NCI-H1092 (cell line): ENCODE measurements at places on chromosomes 7 and 10.
A peak's percentile ranks its signal among the peaks of the same experiment; 100 is the strongest.

DNA sequence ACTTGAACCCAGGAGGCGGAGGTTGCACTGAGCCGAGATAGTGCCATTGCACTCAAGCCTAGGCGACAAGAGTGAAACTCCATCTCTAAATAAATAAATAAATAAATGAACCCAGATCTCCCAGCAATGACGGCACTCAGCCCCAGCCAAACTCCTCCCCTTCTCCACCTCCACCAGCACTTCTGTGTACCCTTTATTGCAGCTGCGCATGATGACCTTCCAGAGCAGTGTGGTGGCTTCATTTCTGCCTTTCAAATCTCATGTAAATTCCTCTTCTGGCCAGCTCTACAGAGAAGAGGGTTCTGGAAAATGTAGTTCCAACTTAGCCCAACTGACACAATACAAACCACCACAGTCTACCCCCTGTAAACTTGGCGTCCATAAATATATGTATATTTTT is 108.5 kb downstream of the SLC37A3 start:
- DNase-seq = no peak

DNA sequence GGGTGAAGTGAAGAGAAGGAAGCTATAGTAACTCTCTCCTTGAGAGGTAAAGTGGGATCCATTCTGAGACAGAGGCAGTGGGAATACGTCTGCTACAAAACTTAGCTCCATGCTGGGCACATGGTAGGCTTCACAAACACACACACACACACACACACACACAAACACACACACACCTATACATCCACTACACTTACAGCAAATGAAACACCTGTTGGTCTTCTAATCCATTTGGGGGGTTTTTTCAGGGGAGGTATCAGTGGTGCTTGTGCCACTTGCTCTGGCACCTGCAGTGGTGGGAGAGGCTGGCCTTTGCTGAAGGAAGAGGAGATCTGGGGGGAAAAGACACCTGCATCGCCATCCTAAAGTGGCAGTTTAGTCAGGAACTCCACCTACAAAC is 14.5 kb downstream of the SEC31B start:
- no peak for DNase-seq

DNA sequence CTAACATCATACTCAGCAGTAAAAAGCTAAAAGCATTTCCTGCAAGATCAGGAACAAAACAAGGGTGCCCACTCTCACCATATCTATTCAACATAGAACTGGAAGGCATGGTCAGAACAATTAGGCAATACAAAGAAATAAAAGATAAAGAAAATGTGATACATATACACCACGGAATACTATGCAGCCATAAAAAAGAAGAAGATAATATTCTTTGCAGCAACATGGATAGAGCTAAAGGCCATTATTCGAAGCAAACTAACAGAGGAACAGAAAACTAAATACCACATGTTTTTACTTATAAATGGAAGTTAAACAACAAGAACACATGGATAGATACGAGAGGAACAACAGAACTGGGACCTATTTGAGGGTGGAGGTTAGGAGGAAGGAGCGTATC is 652.7 kb downstream of the GRID1 start:
- DNase-seq = no peak

DNA sequence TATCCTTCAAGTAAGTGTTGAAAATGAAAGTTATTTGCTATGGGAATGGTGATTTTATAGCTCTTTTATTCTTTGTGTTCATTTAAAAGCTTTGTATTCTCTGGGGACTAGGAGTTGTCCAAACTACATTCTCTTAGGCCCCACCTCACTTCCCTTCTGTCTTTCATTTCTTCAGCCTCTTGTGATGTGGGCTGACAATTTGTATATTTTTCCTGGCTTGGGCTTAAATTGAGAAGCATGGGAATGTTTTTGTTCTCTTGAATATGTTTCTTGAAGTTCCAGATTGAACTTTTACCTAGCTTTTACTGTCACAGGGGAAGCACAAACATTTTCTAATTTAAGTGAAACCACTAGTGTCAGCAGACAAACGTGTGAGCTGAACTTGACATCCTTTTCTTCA is 27.9 kb downstream of the BBS9 start:
- DNase-seq = no peak

- DNase-seq = peak; percentile 41
These were observed 64.6 kb downstream of the THNSL1 start for GRCh38 chr10:25080880-25081581.

DNA sequence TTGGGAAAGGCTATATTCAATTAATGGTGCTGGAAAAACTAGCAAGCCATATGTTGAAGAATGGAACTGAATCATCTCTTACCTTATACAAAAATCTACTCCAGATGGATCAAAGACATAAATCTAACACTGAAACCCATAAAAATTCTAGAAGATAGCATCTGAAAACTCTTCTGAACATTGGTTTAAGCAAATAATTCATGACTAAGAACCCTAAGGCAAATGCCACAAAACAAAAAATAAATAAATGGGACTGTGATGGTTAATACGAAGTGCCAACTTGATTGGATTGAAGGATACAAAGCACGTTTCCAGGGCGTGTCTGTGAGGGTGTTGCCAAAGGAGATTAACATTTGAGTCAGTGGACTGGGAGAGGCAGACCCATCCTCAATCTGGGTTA is 1130.0 kb downstream of the DNAJB9 start:
- no peak for DNase-seq

- DNase-seq = no peak
These were observed 314.8 kb upstream of the GRM3 start for GRCh38 chr7:86328801-86329433.

GRCh38 chr10:16195178-16195769 is 241.5 kb upstream of the PTER start:
- no peak for DNase-seq

DNA sequence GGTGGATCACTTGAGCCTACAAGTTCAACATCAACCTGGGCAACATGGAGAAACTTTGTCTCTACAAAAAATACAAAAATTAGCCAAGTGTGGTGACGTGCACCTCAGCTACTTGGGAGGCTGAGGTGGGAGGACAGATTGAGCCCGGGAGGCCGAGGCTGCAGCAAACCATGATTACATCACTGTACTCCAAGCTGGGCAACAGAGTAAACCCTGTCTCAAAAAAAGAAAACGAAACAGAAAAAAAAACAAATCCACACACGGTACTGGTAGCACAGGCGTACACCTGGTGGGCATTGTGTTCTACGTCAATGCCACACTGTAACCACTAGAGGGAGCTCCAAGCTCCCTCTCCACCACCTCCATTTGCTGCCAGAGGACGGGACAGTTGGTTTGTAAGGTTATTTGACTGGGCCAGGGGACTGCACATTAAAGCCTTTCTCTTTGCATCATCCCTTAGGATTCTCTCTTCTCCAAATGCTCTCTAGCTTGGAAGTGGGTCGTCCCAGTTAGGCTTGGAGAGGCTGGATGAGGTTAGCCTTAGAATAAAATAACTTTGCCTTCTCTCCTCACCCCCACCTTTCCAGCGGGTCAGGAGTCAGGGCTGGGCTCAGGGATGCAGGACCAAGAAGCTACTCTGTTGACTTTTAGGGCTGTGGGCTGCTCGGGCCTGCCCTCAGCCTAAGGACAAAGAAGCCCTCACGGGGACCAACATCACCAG is 130.8 kb downstream of the SORBS1 start:
- peak; percentile 25 for DNase-seq

DNA sequence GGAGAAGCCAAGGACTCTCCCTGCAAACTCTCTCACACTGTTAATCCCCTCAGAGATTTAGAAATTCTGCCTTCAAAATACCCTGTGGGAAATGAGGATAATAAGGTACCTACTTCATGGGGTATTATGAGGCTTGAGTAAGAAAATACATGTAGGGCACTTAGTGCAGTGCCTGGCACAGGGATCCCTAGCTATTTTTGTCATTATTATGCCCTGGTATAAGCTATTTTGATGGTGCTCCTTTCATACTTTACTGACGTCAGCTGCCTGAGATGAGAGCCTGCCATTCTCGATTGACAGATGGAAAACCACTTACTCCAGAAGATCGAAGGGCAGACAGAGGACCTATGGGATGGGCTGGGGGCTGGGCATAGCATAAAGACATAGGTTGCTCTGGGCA is 30.1 kb downstream of the MKX start:
- no peak for DNase-seq

DNA sequence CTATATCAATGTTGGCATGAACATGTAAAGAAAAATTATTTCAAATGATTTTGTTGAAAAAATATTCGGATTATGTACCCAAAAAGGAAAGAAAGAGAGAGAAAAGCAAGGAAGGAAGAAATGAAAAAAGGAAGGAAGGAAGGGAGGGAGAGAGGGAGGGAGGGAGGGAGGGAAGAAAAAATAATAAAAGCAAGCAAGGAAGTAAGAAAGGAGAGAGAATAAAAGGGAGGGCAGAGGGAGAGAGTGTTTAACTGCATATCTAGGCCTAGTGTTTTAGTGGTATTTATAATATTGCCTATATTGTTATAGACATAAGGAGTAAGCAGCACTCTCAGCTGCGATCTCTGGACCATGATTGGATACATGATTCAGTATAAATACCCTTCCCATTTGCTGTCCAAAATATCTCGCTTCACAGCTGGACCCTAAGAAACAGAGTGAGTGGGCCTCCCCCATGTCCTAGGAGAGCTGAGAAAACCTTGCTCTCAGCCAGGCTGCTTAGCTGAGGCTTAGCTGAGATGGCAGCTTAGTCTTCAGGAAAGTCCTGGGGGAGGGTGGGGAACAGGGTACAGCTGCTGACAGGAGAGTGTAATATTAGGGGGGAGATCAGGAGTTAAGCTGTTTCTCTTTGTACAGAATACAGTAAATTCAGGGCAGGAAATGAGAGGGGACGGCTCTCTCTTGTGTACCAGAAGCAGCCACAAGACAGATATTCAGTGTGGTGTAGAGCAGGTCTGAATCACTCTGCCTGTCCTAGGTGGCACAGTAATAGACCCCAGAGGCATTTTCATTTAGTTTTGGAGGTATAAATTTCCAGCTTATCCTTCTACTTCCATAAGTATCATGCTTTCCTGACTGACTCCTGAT is 66.8 kb upstream of the TARP start:
- DNase-seq = no peak

DNA sequence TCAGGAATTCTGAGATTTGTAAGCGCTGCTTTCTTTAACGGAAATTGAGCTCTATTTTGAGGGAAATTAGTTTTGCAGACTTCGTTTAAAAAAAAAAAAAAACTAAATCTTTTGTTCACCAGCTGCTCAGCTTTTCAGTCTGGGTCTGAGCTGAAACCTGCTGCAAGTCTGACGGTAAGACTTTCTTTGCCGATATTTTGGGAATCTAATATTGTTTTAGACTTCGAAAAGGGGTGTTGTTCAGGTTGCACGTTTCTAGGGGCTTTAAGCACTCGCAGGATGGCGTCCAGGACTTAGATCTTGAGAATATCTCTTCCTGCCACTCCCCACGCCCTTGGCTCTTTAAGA is 1.8 kb upstream of the MEOX2 start:
- no peak for DNase-seq

DNA sequence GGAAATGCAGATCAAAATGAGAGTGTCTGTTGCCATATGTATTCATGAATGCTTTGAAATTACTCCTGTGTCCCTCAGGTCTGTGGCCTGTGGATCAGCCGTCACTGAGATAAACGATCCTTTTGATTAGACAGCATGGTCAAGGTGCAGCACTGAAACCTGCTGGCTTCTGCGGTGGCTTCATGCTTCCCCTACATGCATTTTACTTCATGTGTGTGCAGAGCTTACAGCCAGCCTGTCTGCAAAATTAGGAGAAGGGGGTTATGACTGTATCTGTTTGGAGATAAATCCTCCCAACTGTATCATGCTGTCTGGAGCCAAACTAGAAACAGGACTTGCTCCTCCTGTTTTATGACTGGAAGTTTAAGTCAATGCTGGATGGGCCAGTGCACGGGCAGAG is 71.0 kb upstream of the PLPP4 start:
- no peak for DNase-seq

GRCh38 chr10:84826704-84827103 is 498.3 kb downstream of the CCSER2 start:
- DNase-seq = no peak

- no peak for DNase-seq
These were observed 91.4 kb upstream of the NAMPT start for GRCh38 chr7:106376026-106376799.

- DNase-seq = peak; percentile 55
These were observed 1.5 kb downstream of the PTPN12 start for GRCh38 chr7:77538281-77539212.

DNA sequence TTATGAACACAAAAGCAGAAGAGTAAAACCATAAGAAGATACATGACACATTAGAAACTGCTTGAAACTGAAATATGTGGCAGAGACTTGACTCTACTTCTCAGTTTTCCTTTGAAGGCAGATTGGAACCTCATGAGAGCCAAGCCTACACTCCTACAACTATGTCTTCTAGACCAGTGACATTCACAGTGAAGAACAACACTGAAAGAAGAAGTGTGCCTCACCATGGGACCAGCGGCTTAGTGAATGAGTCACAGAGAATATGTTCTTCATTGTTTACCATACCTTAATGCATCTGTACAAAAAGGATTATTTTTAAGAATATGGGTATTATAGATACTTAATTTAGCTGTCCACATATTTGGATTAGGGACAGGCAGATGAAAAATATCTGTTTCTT is 248.3 kb downstream of the CDC14C start:
- no peak for DNase-seq

- peak; percentile 5 for DNase-seq
These were observed 88.7 kb downstream of the UBE2H start for GRCh38 chr7:129864042-129864441.

DNA sequence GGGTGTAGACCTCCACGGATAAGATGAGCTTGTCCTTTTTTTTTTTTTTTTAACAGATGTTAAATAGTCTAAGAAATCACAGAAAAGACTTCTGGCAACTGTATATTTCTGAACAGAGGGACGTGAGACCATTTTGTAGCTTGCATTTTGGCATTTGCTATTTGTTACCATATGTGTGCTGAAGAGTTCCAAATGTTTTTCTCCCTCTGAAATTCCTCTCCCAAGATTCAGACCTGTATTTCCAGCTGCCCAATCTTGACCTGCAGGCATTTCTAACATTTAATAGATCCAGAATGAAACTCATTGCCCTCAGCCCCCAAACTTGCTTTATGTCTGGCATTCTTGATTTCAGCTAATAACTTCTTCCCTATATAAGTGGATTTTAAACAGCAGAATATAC is 223.1 kb upstream of the FZD1 start:
- no peak for DNase-seq

- no peak for DNase-seq
These were observed 50.5 kb downstream of the PODXL start for GRCh38 chr7:131505636-131506557.

- no peak for DNase-seq
These were observed 63.1 kb upstream of the SORCS3 start for GRCh38 chr10:104577861-104578521.

DNA sequence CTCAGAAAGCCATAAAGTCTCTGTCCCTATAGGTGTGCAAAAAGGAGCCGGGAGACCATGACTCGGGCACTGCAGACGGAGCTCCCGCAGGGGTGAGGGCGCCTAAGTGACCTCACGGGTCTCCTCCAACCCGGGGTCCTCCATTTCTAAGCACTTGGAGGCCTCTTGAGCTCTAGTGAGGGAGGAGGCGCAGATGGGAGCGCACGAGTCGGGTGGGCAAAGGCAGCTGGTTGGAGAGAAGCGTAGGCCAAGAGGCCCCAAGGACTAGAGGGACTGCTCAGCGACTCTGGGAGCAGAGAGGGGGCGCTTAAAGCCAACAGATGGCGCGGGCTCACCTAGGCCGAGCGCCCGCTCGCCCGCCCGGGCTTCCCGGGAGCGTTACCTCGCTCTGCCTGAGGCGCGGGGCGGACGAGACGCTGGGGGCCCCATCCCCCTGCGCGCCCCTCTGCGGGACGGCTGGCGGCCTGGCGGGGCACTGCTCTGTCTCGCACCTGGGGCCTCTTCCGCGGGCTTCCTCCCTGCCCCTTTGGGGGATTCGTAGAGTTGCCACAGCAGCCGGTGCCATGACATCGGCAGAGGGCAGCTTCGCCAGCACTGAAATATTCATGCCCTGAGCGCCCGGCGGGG is 523 bp upstream of the CDH23 start:
- peak; percentile 66 for DNase-seq
